RPMI8226 (cell line): ENCODE measurements at places on chromosomes 6 and 20.
A peak's percentile ranks its signal among the peaks of the same experiment; 100 is the strongest.

GRCh38 chr6:45676380-45676779, 298.6 kb upstream of the SUPT3H start:
- DNase-seq = no peak

- no peak for DNase-seq
Observed at GRCh38 chr6:33827546-33828451, 24.0 kb upstream of the MLN start.

GRCh38 chr20:13205848-13206434, 15.1 kb upstream of the ISM1 start:
- DNase-seq = peak; percentile 34

DNA sequence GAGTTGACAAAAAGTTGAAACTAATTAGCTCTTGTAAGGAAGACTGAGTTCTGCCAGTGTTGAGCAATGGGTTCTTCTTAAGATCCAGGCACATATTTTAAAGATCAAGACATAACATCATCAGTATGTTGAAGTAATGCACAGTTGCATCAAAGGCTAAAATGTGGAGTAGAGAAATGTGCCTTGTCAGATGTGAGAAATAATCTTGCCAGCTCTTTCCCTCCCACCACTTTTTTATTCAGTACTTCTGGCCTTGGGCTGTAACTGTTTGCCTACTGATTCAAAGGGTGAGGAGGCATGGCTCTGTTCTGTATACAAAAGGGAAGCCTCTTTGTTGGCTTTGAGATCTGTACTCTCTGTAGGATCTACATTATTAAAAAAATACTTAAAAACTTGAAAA, 13.1 kb downstream of the PKIB start:
- no peak for DNase-seq

DNA sequence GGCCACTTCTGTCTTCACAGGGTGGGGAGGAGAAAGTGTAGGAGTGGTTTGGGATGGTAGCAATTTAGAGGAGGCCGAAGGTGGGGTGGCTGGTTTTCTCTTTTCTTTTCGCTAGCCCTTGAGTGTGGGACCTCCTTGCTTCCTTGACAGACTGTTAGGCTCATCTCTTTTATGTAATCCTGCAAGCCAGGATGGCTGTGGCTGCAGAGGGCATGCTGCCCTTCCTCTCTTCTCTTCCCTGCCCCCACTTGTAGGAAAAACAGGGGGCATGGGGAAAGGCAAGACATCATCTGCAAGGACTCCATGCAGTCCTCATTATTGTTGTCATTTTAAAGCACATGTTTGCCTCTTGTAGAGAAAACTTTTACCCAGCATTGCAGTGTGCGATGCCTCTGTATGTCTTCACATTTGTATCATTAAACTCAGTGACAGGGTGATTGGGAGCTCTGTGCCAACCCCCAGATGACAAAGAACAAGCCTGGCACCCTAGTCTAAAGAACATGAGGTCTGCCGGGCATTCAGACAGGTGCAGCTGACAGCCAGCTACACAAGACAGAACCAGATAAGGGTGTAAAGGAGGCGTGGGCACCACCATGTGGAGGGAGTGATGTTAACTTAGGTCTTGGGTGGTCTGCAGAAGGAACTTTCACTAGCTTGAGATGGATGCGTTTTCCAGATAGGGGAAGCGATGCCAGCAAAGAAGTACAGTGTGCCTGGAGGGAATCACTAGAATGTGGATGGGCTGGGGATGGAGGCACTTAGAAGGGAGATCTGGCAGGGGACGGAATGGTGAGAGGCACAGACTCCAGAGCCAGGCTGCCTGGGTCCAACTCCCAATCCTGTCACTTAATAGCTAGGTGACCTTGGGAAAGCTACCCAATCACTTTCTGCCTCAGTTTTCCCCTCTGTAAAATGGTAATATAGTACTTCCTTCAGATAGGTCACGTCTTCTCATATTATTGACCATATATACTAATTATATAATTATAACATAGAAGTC, 207.6 kb downstream of the TBC1D7 start:
- no peak for DNase-seq

- DNase-seq = no peak
Observed at GRCh38 chr6:152206072-152206818, 398.8 kb downstream of the ESR1 start.

DNA sequence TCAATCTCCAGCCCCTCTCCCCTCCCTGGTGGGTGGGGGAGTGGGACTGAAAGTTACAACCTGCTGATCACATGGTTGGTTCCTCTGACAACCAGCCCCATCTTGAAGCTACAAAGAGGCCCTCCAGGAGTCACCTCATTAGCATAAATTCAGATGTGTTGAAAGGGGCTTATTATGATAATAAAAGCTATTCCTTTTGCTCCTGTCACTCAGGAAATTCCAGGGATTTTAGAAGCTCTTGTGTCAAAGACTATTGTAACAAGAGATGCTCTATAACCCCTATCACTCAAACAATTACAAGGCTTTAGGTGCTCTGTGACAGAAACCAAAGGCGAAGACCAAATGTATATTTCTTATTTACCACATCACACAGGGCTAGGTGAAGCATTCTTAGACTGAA, 30.1 kb upstream of the MBOAT1 start:
- no peak for DNase-seq

GRCh38 chr6:158014505-158015187, 33.0 kb downstream of the SYNJ2 start:
- DNase-seq = no peak

DNA sequence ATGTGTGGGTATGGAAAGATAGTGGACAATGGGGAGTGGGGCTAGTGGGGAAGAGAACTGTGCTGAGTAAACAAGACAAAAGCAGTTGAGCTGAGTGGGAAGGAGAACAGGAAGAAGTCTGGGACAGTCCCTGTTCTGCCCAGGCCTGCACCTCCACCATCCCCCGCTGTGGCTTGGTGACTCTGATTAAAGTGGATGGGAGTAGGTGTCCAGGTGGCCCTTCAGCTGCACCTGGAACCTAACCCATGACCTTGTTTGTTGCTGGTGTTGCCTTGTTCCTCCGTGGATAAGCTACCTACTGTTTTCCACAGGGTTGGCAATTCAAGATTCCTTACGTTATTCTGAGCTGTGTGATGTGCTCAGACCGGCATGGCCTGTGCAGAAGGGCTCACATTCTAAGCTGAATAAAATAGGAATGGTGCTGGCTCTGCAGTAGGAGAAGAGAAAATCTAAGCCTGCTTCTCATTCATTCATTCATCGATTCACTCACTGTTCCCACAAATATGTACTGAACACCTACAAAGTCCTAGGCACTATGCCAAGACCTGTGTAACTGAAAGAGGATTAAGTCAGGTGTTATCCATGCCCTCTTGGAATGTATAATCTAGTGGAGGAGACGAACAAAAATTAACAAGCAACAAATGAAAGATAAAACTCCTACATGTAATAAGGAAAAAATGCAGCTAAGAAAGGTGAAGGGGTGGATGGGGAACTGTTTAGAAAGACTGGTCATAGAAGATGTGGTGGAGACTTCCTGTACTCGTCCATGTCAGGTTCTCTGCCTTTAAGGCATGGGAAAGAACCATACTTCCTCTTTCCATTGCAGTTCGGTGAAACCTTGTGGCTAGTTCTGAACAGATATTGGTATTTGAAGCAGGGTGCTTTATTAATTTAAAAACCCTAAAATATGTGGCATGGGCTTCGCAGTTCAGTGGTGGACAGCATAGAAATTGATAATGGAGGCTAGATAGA, 10.1 kb upstream of the CALHM6 start:
- peak; percentile 73 for DNase-seq

DNA sequence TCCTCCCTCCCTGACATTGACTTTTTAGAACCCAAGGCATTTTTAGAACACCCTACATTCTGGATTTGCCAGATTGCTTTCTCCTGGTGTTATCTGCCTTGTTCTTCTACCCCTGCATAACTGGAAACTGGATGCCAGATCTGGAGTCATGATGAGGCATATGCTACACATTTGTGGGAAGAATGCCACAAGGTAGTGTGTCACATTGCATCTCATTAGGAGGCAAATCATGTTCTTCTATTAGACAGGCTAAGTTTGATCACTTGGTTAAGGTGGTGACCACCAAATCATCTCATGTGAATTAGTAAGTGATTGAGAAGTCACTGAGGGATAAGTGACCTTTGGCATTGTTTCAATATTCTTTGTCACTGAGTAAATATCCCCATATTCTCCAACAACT, 12.9 kb upstream of the NKX2-2 start:
- DNase-seq = no peak

- DNase-seq = no peak
Observed at GRCh38 chr6:38554014-38554413, 85.7 kb downstream of the BTBD9 start.

DNA sequence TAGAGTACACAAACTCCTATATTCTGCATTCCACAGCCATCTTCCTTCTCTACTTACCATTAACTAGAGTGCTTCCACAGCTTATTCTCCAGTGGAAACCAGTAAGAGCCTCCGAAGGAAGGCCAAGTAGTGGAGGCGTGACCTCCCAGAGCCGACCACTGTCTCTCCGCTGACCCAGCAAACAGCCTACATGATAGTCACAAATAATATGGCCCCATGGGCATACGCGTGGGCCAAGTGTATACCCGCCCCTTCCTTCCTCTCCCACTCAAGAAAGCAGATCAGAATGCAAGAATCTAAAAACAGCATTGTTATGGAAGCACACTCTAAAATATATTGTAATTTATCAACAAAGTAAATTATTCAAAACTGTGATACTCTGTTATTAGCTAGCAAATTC, 526.6 kb upstream of the JARID2 start:
- no peak for DNase-seq
